Mesothelial cell of epicardium (in vitro differentiated cells): ENCODE measurements at places on chromosomes 5 and 9. TPM values are rescaled to one million over a fixed set of nuclear protein-coding genes. Genes with fewer than 3 reads are reported as not detected.

GRCh38 chr9:19446361-19446861, 37.6 kb downstream of the ACER2 start:
- peaks cover 4% of the 10 kb centered on the region for H3K36me3 ChIP-seq
- DNase-seq: no peak
- no peaks in the 10 kb centered on the region for H3K4me1 ChIP-seq
- H3K27me3 ChIP-seq: no peaks in the 10 kb centered on the region

DNA sequence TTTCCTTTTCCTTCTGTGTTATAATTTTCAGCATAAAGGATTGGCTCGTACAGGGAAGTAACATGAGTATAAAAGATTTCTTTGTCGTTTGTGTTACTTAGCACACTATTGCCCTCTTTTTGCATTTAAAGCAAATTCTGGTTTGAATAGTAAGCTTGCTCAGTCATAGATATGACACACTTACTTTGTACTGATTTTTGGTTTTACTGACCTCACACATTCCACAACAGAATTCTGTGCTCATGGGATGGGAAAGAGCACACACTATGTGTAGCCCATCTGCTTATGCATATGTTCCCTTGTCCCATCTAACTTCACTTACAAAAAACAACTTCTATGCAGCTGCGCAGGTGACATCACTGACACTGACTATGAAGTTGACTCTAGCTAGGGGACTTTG, 111.9 kb upstream of the MTAP start:
- H3K27ac ChIP-seq: no peak overlapping the region
- peaks cover 15% of the 10 kb centered on the region for H3K4me1 ChIP-seq
- H3K27me3 ChIP-seq: peaks cover 2% of the 10 kb centered on the region
- peaks cover 3% of the 10 kb centered on the region for H3K36me3 ChIP-seq
- no peak for DNase-seq
- no peak overlapping the region for H3K4me3 ChIP-seq

GRCh38 chr5:167855818-167856217, 435.6 kb upstream of the WWC1 start:
- DNase-seq: no peak
- H3K27ac ChIP-seq: no peak overlapping the region
- no peak overlapping the region for H3K4me3 ChIP-seq

The GPR21 gene
- total RNA-seq: 2.9 to 3.8 TPM (median 3.7 TPM) in 3 replicates

GRCh38 chr9:74697535-74697934, 190.2 kb downstream of the TRPM6 start:
- H3K36me3 ChIP-seq: no peaks in the 10 kb centered on the region
- no peak overlapping the region for H3K27ac ChIP-seq
- H3K27me3 ChIP-seq: peaks cover 8% of the 10 kb centered on the region
- no peak overlapping the region for H3K4me3 ChIP-seq
- DNase-seq: no peak

- H3K27me3 ChIP-seq: no peaks in the 10 kb centered on the region
- H3K36me3 ChIP-seq: peaks cover 2% of the 10 kb centered on the region
- peaks cover 4% of the 10 kb centered on the region for H3K4me1 ChIP-seq
- no peak overlapping the region for H3K4me3 ChIP-seq
- DNase-seq: no peak
- no peak overlapping the region for H3K27ac ChIP-seq
Measured at GRCh38 chr5:41840251-41840650, 30.0 kb downstream of the OXCT1 start.

- H3K27ac ChIP-seq: no peak overlapping the region
- H3K27me3 ChIP-seq: peaks cover 78% of the 10 kb centered on the region
- no peak overlapping the region for H3K4me3 ChIP-seq
- peaks cover 13% of the 10 kb centered on the region for H3K4me1 ChIP-seq
- no peaks in the 10 kb centered on the region for H3K36me3 ChIP-seq
- DNase-seq: no peak
Measured at GRCh38 chr5:137401946-137402345, 97.2 kb downstream of the SPOCK1 start.
